Stimulated activated naive B cell treated with anti-CD40 and anti-IgM and Interleukin-4, amounts not matched to agents 10 μg/mL and 1 μg/mL and 100 μg/mL, for 72 hours (primary cell): ENCODE measurements at places on chromosomes 6 and 20.

- H3K4me1 ChIP-seq: peaks cover 6% of the 10 kb centered on the region
- H3K27ac ChIP-seq: no peak overlapping the region
- peaks cover 9% of the 10 kb centered on the region for H3K27me3 ChIP-seq
Observed at GRCh38 chr20:59431014-59431413, 130.6 kb downstream of the EDN3 start.

DNA sequence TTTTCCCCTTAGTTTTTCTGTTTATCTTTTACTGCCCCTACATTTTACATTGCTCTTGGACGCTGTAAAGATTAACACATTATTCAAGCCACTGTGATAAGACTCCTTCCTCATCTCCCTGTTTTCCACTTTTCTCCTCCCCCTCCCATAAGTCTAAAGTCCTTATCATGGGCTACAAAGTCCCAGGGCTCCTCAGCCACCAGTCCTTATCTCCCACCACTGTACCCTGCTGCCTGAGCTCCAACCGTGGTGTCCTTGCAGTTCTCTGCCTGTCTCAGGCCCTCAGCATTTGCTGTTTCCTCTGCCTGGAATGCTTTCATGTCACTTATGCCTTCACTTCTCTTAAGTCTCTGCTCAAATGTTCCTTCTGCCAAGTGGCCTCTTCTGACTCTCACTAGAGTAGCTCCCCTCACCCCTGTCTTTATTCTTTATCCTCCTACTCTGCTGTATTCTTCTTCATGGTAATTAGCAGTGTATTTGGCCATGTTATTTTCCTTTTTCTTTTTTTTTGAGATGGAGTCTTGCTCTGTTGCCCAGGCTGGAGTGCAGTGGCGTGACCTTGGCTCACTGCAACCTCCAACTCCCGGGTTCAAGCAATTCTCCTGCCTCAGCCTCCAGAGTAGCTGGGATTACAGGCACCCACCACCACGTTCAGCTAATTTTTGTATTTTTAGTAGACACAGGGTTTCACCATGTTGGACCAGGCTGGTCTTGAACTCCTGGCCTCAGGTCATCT lies 10.8 kb upstream of the LATS1 start:
- peak overlapping the region; percentile 60 for H3K27ac ChIP-seq
- H3K4me3 ChIP-seq: no peak overlapping the region
- H3K27me3 ChIP-seq: no peaks in the 10 kb centered on the region
- H3K4me1 ChIP-seq: peaks cover 22% of the 10 kb centered on the region

- H3K27me3 ChIP-seq: no peaks in the 10 kb centered on the region
- H3K4me1 ChIP-seq: no peaks in the 10 kb centered on the region
- H3K27ac ChIP-seq: no peak overlapping the region
- H3K4me3 ChIP-seq: no peak overlapping the region
Observed at GRCh38 chr6:68951270-68951669, 316.2 kb downstream of the ADGRB3 start.

GRCh38 chr6:43122146-43122545 lies 46.0 kb downstream of the PTK7 start:
- DNase-seq: no peak
- H3K4me1 ChIP-seq: no peaks in the 10 kb centered on the region
- H3K36me3 ChIP-seq: no peaks in the 10 kb centered on the region
- no peak overlapping the region for H3K4me3 ChIP-seq
- H3K27me3 ChIP-seq: no peaks in the 10 kb centered on the region

DNA sequence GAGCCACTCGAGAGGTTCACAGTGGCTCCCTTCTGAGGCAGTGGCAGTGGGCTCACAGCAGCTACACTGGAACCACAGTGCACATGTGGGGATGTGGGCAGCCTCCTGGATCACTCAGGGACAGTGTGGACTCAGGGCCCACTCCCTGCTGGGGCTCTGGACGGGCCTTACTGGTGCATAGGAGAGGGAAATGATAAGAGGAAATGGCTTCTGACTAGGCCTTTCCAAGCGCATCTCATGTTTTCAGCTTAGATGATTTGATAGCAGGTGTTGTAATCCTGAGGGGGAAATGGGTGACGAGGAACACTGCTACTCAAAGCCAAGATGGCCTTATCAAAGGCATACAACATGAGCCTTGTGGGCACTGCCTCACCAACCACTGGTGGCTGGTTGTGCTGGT lies 44.0 kb downstream of the PANK2 start:
- no peak for DNase-seq
- H3K4me1 ChIP-seq: peaks cover 19% of the 10 kb centered on the region
- no peaks in the 10 kb centered on the region for H3K27me3 ChIP-seq
- no peak overlapping the region for H3K27ac ChIP-seq

GRCh38 chr20:59645271-59645670 lies 40.9 kb downstream of the PHACTR3 start:
- H3K27ac ChIP-seq: no peak overlapping the region
- no peak for DNase-seq
- H3K4me1 ChIP-seq: no peaks in the 10 kb centered on the region
- peaks cover 13% of the 10 kb centered on the region for H3K27me3 ChIP-seq
- no peak overlapping the region for H3K4me3 ChIP-seq

GRCh38 chr6:37173493-37174195 lies 3.7 kb downstream of the PIM1 start:
- peaks cover 53% of the 10 kb centered on the region for H3K4me1 ChIP-seq
- peak overlapping the region; percentile 51 for H3K27ac ChIP-seq
- H3K4me3 ChIP-seq: peak overlapping the region; percentile 49
- peak; percentile 37 for DNase-seq
- H3K27me3 ChIP-seq: no peaks in the 10 kb centered on the region

DNA sequence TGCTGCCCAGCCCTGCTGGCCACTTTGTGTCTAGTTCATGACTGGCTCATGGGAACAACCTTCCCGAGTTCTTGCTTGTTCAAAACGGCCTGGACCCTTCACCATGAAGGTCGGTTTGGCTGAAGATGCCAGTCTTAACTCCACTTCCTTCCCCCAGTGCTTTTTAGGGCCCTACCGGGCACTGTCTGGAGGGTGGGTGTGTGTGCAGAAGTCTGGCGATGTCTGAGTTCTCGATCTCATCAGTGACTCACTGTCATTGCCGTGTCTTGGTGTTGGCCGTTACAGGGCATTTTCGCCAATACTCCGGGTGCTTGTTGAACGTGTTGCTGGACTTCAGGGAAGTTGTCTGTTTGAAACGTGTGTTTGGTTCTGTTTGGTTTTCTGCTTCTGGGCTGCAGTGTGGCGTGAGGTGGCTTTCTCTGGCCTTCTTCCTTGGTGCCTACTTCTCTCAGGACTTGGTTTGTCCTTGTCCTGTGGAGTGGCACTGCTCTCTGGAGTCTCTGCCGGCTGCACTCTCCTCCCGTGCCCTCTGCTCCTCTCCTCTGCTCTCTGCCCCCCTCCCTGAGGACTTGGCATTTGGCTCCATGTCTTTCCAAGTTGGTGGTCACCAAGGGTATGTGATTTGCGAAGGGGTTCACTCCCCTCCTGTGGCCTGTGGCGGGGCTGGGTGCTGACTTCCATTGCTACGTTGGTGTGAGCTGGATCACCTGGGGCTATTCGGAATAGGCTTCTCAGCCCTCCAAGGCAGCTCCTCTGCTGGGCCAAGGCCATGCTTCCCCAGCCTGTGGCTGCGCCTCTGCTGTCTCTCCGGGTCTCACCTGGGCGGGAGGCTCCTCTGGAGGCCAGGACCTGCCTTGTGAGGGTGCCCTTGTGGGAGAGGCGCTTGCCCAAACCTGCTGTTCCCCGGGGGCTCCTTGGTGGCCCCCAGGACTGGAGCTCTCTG lies 38.2 kb downstream of the PYGB start:
- peak overlapping the region; percentile 14 for H3K27ac ChIP-seq
- H3K27me3 ChIP-seq: no peaks in the 10 kb centered on the region
- peaks cover 73% of the 10 kb centered on the region for H3K36me3 ChIP-seq
- peaks cover 30% of the 10 kb centered on the region for H3K4me1 ChIP-seq
- H3K4me3 ChIP-seq: no peak overlapping the region
- DNase-seq: no peak

- H3K36me3 ChIP-seq: peaks cover 51% of the 10 kb centered on the region
- peak overlapping the region; percentile 51 for H3K4me3 ChIP-seq
- no peak for DNase-seq
- H3K27ac ChIP-seq: no peak overlapping the region
- no peaks in the 10 kb centered on the region for H3K27me3 ChIP-seq
- peaks cover 54% of the 10 kb centered on the region for H3K4me1 ChIP-seq
Observed at GRCh38 chr20:539848-540247, 3.7 kb downstream of the CSNK2A1 start.
